ENCODE measurements at places on chromosomes 2 and 18. TPM values are rescaled to one million over a fixed set of nuclear protein-coding genes. Genes with fewer than 3 reads are reported as not detected.

PCBP1 gene
- 457 TPM for total RNA-seq

PTPN18 gene
- 16.3 TPM for total RNA-seq

KCTD18 gene
- 3.4 TPM for total RNA-seq

ZNF638 gene
- total RNA-seq = 141 TPM

BIRC6 gene
- 78.8 TPM for total RNA-seq

DES gene
- total RNA-seq = 3.0 TPM

GTF2A1L gene
- not detected for total RNA-seq

HOXD11 gene
- not detected for total RNA-seq

CKAP2L gene
- total RNA-seq = 18.8 TPM

M1AP gene
- total RNA-seq = 7.6 TPM

DNA sequence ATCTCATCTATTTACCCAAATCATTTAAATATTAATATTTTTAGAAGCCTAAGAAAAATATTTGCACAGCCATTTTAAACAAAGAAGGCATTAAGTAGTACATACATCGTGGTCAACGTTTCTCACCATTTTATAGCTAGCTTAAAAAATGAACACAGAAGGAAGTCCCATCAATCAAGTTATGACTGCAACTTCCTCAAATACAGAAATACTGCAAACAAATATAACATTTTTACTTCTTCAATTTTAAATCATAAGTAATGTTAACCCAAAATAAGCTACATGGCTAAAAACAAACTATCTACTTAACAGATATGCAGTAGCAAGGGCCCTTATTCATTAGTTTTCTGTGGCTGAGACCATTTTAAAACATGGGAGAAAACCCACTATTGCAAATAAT is 30.6 kb downstream of the ITSN2 start:
- no peaks in the 10 kb centered on the region for H3K27me3 ChIP-seq
- no peaks in the 10 kb centered on the region for H3K4me1 ChIP-seq
- no peak for DNase-seq
- H3K36me3 ChIP-seq = no peaks in the 10 kb centered on the region
- no peak overlapping the region for H3K27ac ChIP-seq

GRCh38 chr2:24643051-24643450 is 150.1 kb downstream of the PTRHD1 start:
- no peaks in the 10 kb centered on the region for H3K36me3 ChIP-seq
- no peaks in the 10 kb centered on the region for H3K4me1 ChIP-seq
- H3K27me3 ChIP-seq = no peaks in the 10 kb centered on the region
- DNase-seq = no peak
- H3K27ac ChIP-seq = no peak overlapping the region

GRCh38 chr2:235692076-235692475 is 198.2 kb downstream of the AGAP1 start:
- no peak overlapping the region for H3K4me3 ChIP-seq
- H3K27me3 ChIP-seq = no peaks in the 10 kb centered on the region
- H3K27ac ChIP-seq = no peak overlapping the region
- no peaks in the 10 kb centered on the region for H3K36me3 ChIP-seq
- H3K4me1 ChIP-seq = peaks cover under 1% of the 10 kb centered on the region
- no peak for DNase-seq

DNA sequence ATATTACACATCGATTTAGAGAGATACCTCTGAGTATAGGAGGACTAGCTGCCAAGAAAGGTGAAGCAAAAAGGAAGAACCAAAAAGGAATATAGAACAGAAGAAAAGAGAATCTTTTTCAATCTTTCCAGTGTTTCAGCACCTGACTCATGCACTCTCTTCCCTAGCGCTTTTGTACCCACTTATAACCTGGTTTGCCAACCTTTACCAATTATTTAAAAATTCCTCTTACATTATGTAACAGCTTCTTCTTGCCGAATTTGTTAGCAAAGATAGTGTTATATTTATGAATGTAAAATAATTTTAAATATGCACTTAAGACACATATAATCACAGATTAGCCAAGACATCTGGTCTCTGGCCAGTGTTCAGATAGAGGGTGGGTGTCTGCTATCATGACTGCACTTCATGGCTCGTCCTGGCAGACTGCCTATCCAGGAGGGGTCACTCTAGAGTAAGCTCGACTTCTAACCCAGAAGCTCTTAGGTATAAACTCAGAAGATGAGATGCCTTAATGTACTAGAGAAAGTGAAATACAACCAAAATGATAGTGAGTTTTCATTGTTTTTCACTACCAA is 122.9 kb downstream of the ATAD2B start:
- peak; percentile 41 for DNase-seq
- no peaks in the 10 kb centered on the region for H3K4me1 ChIP-seq
- no peak overlapping the region for H3K4me3 ChIP-seq
- no peaks in the 10 kb centered on the region for H3K36me3 ChIP-seq
- H3K27me3 ChIP-seq = no peaks in the 10 kb centered on the region

DNA sequence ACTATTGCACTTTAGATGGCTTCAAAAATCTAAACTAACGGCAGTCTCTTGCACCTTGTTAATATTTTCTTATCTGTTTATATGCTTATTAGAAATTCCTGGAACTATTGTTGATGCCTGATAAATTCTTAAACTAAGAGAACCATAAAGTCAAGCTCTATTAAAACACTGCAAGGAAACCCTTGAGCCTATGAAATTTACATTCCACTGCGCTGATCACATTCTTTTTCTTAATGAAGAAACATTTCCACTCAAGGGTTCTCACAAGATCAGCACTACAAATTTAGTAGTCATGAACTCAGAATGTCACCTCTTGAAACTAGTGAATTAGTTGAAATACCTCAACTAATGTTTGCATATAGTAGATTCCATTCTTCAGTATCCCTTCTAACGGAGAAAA is 331.8 kb upstream of the SLC8A1 start:
- no peaks in the 10 kb centered on the region for H3K27me3 ChIP-seq
- no peak for DNase-seq
- H3K36me3 ChIP-seq = no peaks in the 10 kb centered on the region
- no peak overlapping the region for H3K4me3 ChIP-seq

GRCh38 chr2:213500881-213501280 is 216.6 kb downstream of the SPAG16 start:
- no peaks in the 10 kb centered on the region for H3K4me1 ChIP-seq
- no peak for DNase-seq
- no peak overlapping the region for H3K4me3 ChIP-seq
- H3K27ac ChIP-seq = no peak overlapping the region

DNA sequence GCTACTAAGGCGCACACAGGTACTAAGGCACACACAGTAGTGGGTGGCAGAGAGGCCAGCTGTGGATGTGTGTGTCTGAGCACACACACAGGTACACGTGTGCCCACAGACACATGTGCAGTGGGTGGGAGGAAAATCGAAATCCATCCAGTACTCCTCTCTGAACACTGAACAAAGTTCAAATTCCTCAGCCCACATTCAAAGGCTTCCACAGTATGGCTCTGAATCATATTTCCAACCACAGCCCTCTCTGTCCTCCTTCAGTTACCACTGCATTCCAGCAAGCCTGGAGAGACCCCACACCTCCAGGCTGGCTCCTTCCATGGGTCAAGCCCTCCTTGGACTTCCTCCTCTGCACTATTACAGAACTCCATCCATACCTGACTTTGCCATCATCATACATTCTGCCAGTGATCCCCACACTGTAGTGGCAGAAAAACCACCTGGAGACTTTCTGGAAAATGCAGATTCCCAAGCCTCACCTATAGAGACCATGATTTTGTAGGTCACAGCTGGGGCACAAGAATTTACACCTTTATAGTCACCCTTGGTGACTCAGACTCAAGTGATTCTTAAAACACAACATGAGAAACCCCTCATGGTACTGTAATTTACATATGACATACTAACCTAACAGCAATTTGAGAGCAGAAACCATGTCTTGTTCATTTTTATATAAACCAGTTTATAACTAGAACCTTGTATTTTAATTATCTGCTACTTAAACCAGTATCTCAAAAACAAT is 31.4 kb downstream of the EPG5 start:
- H3K27ac ChIP-seq = no peak overlapping the region
- H3K4me1 ChIP-seq = no peaks in the 10 kb centered on the region
- no peak overlapping the region for H3K4me3 ChIP-seq
- H3K27me3 ChIP-seq = no peaks in the 10 kb centered on the region
- H3K36me3 ChIP-seq = peaks cover 16% of the 10 kb centered on the region

- peaks cover 4% of the 10 kb centered on the region for H3K36me3 ChIP-seq
- peak; percentile 42 for DNase-seq
- H3K4me1 ChIP-seq = no peaks in the 10 kb centered on the region
- peaks cover 15% of the 10 kb centered on the region for H3K27me3 ChIP-seq
- H3K4me3 ChIP-seq = peak overlapping the region; percentile 63
These were observed 725 bp downstream of the SLC66A2 start for GRCh38 chr18:79950515-79951341.

- no peak overlapping the region for H3K27ac ChIP-seq
- H3K27me3 ChIP-seq = no peaks in the 10 kb centered on the region
- no peak for DNase-seq
- no peak overlapping the region for H3K4me3 ChIP-seq
- no peaks in the 10 kb centered on the region for H3K4me1 ChIP-seq
These were observed 90.7 kb upstream of the TMEM18 start for GRCh38 chr2:767944-768343.

GRCh38 chr2:180539541-180539940 is 440.9 kb upstream of the UBE2E3 start:
- H3K27me3 ChIP-seq = no peaks in the 10 kb centered on the region
- H3K27ac ChIP-seq = no peak overlapping the region
- no peaks in the 10 kb centered on the region for H3K36me3 ChIP-seq
- H3K4me1 ChIP-seq = peaks cover 2% of the 10 kb centered on the region
- no peak overlapping the region for H3K4me3 ChIP-seq
- DNase-seq = no peak

GRCh38 chr18:49406863-49407262 is 53.6 kb downstream of the DYM start:
- no peak overlapping the region for H3K27ac ChIP-seq
- no peak for DNase-seq
- no peaks in the 10 kb centered on the region for H3K4me1 ChIP-seq
- no peaks in the 10 kb centered on the region for H3K27me3 ChIP-seq

- H3K27me3 ChIP-seq = no peaks in the 10 kb centered on the region
- H3K4me3 ChIP-seq = no peak overlapping the region
- H3K36me3 ChIP-seq = no peaks in the 10 kb centered on the region
These were observed 46.4 kb upstream of the MTCL1 start for GRCh38 chr18:8658858-8659485.

DNA sequence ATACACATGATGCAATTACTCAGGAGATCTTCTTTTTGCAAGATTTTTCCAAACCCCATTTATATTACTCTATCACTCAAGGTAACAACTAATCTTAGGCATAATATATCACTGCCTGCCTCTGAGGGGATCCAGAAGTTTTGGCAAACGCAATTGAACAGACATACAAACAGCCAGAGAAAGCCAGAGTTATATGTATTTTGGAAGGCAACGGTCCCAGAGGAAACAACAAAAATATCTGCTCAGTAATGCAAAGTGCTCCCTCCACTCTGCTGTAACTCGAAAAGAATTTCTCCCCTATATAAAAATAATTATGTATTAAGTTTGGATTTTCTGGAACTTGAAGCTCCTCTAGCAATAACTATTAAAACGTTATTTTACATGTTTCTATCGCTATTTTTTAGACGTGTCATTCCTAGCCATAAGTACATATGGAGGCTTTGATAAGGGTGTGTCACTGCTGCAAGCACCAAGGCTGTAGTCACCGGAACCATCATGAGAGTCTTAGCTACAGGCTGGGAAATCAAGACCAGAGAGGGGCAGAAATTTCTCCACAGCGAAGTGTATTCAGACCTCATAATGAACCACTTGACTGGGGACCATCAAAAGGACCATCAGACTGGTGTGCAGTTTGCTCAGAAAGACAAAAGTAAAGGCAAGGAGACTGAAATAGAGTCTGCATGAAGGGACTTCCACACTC is 3.7 kb upstream of the GKN1 start:
- no peaks in the 10 kb centered on the region for H3K27me3 ChIP-seq
- no peak overlapping the region for H3K4me3 ChIP-seq
- no peak overlapping the region for H3K27ac ChIP-seq
- no peak for DNase-seq
- no peaks in the 10 kb centered on the region for H3K36me3 ChIP-seq

All from H9 (cell line).